ENCODE measurements at places on chromosomes 6 and 20.

GRCh38 chr6:3228046-3228671, 706 bp upstream of the TUBB2B start:
- DNase-seq: no peak

DNA sequence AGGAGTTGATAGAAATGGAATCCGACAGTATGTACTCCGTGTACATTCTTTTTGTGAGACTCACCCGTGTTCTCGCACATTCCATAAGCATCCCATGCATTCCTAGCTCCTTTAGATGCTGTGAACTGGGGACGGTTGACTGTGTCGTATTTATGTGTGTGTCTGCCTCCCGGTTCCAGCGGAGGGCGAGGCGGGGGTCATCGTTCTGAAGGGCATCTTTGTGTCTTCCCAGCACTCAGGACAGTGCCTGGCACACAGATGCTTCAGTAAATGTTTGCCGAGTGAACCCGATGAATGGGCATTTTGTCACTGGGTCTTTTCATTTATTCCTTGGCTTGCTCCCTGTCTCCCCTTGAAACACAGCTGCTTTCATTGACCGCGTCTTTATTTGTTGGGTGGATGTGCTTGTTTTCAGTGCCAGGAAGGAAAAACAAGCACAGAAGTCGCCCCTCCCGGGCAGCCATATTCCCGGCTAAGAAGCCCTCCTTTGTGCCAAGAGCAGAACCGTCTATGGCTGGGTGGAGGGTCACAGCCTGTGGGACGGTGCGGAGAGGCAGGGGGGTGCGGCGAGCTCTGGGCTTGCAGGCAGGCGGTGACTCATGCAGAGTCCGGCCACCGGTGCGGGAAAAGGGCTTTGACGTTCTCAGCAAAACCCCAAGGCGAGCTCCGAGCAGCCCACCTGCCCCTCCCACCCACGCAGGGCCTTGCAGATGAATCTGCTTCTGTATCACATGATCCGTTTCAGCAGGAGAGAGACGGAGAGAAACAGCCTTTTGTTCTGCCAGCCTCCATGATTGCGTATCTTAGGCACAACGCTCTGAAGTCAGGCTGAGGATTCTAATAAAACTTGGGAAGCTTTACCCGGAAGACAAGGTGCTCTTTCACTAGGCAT, 11.2 kb upstream of the PSMG4 start:
- no peak for DNase-seq

DNA sequence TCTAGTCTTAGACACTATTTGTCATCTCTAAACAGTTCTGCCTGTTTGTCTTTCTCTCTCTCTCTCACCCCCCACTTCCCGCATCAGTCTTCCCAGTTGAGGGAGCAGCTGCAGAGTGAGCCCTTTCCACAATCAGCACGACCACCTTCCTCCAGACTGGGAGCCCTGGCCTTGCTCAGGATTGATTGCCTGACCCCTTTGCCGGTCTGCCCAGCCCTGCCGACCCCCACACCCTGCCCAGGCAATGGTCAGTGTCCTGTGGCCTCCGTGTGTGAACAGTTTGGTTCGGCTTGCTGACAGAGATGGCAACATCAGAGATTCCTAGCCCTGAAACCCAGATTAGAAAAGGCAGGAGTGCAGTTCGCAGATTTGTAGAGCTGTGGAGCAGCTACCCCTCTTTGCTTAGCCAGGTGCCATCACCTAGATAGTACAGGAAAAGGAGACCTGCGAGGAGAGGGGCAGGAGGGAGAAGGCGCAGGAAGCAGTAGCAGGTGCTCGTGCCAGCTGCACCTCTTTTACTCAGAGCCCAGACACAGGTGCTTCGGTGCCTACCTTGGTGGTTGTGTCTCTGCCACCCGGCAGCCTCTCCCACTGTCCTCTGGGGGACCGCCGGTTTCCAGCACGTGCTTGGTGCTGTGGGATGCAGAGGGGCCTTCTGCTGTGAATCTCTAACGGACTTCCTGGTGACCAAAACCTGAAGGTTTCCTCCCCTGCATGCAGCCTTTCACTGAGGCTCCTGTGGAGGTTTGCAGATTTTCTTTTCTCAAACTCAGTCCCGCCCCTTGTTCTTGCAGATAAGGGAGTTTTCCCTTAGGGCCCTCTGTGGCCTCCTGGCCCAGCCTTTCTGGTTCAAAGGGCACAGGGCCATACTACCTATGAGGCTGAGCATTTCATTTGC, 92.4 kb downstream of the SCML4 start:
- DNase-seq: no peak

DNA sequence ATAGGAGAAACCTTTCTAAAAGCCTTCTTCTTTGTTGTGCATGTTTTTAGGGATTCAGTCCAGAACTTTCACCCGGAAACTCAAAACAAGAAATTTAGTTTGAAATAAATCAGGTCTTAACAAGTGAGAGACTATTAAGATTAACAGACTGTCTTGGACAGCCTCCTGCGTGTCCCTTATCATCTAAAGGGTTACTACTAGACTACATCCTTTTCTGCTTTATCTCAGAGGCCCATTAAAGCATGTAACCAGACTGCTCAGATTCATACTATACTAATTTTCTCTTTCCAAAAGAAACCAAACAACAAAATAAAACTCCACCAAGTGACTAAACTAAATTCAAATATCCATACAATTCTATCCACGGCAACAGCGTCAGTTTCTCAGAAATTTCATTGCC, 173.8 kb downstream of the GMPR start:
- no peak for DNase-seq

GRCh38 chr6:57342148-57342669, 24.8 kb downstream of the PRIM2 start:
- no peak for DNase-seq

DNA sequence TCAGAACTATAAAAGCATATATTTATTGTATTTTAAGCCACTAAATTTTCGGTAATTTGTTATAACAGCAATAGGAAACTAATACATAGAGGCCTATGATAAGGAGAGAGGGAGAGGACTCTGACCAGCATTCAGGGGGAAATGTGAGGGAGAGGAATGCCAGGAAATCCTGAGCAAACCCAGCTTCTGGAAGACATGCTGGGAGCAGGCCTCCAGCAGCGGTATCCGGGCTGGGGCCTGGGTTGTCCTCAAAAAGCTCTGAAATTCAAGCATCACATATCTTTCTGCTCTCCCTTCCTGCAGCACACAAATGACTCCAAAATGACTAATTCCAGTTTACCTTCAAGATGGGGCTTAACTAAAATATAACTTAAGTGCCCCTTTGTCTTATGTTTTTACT, 33.4 kb upstream of the RIMS1 start:
- no peak for DNase-seq

DNA sequence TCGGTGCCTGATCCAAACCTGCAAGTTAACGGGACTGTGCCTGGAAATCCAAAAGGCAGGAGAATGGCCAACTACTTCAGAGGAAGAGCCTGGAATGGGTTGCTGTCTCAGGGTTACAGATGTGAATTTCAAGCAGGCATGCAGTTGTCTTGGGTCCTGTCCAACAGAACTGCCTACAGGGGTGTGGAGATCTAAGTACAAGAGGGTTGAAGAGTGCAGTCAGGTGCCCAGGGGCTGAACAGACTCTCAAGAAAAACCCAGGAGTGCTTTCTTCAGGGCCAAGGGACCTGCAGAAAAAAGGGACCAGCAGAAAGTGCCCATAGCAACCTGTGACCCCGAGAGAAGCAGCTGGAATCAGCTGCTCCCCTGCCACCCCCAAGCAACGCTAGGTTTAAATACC, 71.0 kb downstream of the PREP start:
- DNase-seq: no peak
